Activated T-helper 2 cell treated with anti-CD3 and anti-CD28 coated beads, Interferon-gamma antibody, Interleukin-2, Interleukin-4, amounts not matched to agents 10 μg/mL and 5 μg/mL and 100 μg/mL, durations not matched to agents 14 hours and 24 hours and 36 hours (primary cell): ENCODE measurements at places on chromosomes 5 and 9.

DNA sequence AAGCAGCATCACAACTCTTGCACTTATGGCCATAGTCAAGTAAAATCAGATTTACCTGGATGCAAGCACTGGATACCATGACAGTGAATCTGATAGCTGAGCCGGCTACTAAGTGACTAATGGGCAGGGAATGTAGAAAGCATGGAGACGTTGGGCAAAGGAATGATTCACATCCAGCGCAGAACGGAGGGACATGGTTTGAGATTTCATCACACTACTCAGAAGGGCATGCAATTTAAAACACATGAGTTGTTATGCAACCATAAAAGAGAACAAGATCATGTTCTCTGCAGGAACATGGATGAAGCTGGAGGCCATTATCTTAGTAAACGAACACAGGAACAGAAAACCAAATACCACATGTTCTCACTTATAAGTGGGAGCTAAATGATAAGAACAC is 169.1 kb upstream of the PIK3R1 start:
- no peak for DNase-seq

DNA sequence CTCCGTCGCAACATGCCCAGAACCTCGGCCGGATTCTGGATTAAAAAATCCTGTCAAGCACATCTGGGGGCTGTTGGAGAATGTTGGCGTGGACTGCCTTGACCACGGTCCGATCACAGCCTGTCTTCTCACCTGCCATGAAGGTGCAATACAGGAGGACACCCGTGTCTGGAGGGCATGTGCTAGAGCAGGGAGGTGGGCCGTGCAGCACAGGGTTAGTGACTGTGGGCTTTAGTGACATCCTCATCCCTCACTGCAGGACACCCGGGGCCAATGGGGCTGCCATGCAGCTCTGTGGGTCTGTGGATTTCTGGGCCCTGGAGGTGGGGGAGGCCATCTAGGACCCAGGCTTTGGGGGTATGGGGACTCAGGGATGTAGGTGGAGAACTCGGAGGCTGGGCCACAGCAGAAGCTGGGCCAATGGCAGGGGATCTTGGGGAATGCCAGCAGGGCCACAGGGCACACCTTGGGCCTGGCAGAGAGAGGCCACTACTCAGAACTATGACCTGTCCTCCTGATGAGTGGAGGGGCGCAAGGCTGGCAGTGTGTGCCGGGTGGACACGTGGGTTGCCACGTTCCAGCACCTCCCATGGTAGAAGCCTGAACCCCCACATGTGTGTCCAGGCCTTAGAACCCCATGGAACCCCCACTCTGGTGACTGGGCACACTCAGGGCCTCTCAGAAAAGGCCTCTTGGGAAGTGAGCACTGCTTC is 23.3 kb downstream of the ZDHHC11B start:
- peak; percentile 7 for DNase-seq

DNA sequence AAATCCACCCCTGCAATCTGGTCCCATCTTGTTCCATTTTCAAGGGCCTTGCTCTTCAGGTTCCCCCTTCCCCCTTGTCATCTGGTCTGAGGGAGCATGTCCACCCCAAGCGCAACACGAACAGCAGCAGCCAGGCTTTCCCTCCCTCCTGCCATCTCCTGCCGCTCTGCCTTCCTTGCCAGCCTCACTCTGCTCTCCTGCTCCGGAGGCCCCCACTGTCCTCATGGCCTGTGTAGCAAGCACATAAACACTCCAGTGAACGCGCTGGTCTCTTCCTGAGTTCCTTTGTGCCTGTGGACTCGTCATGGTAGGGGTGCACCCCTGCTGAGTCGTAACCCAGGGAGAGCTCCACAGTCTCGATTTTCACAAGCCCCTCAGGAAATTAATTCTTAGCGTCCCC is 29.9 kb downstream of the TENT4A start:
- DNase-seq = no peak

DNA sequence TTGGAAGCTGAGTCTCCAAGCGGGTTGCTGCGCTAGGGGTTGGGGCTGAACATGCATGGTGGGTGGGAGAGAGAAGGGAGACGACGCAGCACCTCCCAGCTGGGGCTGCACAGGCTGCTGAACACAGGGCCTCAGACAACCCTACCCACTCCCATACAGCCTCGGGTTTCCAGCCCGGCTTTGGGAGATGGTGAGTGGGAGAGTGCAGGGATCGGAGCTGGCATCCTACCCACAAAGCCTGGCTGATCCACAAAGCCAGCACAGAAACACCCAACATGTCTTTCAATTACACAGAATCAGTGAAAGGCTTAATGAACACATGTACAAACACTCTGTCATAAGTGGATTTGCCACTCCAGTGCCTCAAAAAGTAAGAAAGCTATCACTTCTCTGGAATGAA is 64.8 kb downstream of the NSG2 start:
- DNase-seq = no peak

DNA sequence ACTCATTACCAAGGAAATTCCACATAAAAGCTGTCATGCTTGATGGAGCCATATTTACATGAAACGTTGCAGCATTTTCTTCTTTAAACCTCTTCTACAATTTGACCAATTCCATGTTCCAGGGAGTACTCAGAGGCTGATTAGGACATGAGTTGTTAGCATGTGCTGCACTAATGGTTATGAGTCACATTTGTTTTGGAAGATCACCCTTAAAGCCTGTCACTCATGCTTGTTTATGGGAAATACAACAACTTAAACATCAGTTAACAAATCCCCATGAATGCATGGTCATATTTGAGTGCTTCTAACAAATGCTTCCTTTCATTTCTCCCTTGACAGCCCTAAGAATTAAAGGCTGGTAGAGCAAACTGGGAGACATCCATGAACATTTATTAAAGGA is 156.1 kb downstream of the GHR start:
- no peak for DNase-seq

DNA sequence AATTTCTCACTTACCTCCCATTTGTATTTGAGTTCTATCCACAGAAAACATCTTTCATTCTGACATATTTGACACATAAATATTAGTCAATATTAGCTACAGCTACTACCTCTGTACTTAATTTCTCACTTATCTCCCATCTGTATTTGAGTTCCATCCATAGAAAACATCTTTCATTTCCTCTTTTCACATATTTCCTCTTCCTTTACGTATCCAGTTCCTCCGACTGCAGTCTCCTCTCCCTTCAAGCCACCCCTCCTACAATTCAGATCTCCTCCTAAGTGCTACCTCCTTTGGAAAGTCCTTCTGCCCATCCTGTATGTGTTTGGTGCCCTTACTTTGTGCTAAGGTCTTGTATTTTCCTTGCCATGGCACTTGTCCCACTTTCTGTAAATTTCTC is 1.6 kb downstream of the SREK1IP1 start:
- DNase-seq = no peak

DNA sequence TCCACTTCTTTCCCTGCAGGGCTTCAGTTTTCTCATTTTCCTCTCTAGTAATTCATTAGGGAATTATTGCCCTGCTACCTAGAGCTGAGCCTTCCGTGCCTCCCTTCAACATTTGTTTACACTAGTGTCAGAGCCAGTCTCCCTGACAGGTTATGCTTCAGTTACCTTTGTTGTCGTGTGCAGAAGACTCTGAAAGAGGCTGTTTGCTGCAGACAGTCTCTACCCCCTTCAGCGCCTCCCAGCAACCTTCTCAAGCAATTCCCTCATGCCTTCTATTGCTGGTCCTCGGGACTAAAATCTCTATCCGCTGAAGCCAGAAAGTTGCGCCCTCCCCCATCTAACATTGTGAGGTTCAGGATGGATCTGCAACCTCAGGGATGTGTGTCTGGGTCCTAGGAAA is 12.8 kb downstream of the RALGPS1 start:
- no peak for DNase-seq

GRCh38 chr5:115888027-115888426 is 46.3 kb downstream of the AP3S1 start:
- no peak for DNase-seq

DNA sequence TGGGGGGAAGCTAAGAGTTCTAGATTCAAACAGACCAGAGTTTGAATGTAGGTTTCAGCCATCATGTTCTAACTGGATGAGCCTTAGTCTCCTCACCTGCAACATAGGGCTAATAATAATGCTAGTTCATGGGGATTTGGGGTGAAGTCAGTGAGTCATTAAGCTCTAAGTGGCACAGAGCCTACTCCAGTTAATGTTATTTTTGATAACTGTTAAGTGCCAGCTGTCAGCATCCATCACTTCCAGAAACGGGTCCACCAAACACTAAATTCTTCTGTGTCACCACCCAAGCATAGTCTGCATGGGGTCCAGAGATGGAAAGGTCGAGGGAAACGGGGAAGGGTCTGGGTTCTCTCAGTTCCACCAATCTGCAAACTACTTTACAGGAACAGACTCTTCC is 1.8 kb upstream of the TSC1 start:
- no peak for DNase-seq

DNA sequence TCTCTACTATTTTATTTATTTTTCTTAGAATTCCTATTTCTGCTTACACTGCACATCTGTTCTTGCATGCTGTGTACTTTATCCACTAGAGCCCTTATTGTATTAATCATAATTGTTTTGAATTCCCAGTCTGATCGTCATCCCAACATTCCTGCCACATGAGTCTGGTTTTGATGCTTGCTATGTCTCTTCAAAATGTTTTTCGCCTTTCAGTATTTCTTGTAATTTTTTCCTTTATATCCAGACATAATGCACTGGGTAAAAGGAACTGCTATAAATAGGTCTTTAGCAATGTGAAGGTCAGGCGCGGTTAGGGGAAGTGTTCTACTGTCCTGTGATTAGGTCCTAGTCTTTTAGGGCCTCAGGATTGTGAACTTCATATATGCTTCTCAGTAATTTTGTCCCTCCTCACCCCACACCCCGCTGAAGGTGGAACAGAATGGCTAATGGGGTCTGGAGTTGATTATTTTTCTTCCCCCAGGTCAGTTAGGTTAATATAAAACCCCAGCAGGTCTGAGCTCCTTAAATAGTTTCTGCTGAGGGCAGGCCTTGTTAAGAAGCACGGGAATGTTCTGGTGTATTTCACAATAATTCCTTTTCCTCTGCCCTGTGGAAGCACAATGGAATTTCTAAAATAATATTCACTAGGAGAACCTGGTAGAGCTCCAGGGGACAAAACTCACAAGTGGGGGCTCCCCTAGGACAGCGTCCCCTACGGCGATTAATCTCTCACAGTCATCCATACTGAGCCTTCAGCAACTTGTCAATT is 146.6 kb upstream of the TUT7 start:
- no peak for DNase-seq

- no peak for DNase-seq
These were observed 69.7 kb upstream of the ABL1 start for GRCh38 chr9:130765137-130766020.

GRCh38 chr9:94081864-94082463 is 2.3 kb upstream of the PTPDC1 start:
- no peak for DNase-seq

DNA sequence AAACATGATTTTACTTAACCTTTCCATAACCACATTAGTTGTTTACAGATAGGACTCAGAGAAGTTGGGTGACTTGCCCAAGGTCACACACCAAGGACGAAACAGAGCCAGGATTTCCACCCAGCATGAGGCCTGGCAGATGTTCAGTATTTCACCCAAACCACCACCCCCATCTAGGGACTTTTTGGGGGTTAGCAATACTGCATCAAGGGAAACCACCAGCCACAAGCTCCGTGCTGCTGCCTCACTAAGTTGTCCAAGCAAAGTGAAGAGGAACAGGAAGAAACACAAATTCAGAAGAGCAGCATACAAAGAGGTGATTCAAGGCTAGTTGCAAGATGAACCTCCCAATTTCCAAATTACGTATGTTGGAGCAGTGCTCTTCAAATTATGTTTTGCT is 219.6 kb upstream of the RORB start:
- peak; percentile 45 for DNase-seq

GRCh38 chr9:105307591-105308130 is 63.2 kb downstream of the SLC44A1 start:
- DNase-seq = no peak

- no peak for DNase-seq
These were observed 33.7 kb downstream of the OSTF1 start for GRCh38 chr9:75121914-75122558.

- no peak for DNase-seq
These were observed 4.2 kb upstream of the SOWAHA start for GRCh38 chr5:132808866-132809265.

DNA sequence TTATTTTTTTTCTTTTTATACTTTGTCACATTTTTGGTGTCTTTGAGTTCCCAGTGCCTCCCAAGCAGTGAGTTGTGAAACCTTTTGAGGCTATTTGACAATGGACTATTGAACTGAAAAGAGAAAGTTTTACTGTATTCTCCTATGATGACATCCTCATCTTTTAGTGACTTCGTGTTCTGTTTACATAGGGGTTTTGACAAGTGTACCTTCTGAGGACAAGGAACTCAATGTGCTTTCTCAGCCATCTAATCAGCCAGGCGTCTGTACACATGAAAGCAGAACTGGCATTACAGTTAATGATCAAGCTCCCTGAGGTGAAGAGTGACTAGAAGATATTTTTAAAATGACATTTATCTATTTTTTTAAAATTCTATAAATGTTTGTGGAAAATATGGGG is 175.5 kb downstream of the ANXA1 start:
- DNase-seq = no peak

GRCh38 chr5:51347704-51348103 is 35.5 kb upstream of the ISL1 start:
- no peak for DNase-seq

DNA sequence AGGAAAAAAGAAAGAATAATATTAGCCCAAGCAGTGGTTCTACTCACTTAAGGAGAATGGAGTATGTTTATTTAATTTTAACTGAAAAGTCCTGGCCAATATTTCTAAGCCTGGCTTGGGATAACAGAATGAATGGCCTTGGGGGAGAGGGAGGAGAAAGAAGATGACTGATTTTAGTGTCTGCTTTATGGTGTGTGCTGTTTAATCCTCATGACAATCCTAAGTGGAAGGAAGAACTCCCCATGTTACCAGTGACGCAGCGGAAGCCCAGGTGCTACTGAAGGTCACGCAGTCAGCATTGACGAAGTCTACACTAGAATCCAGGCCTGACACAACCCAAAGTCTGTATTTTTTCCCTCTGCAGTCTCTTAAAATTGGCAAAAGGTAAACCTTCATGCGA is 50.5 kb downstream of the PALM2AKAP2 start:
- no peak for DNase-seq

DNA sequence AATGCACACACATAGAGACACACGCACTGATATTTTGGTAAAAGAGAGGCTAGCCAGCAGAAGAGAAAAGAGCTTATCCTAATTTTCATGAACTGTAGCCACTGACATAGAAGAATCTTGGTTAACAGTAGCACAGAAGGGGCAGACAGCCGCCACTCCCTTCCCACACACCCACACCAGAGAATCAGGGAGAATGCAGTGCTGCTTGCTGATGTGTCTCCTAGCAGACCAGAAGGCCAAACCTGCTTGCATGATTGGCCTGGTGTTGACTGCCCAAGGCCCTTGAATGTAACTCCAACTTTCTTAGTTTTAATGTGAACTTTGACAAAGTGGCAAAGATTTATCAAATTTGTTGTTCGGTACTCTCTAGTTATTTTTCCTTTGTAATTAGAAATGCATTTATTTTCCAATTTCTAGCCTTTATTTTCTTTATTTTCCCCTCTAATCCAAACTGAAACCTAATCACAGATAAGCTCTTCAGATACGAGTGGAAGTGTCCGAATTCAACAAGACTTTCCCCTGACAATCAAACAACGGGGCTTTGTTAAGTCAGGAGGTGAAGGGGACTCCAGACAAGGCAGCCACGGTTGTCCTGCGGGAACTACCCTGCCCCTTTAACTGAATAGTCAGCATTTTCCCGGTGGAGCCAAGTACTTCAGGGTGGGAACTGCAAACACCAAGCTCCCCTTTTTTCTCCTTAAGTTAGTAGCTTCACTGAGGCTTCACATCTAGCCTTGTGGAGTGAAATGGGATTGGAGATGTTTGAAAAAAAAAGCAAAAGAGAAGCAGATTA is 81.9 kb upstream of the CTSL start:
- DNase-seq = no peak
